KG1 (cell line): ENCODE measurements at places on chromosomes 4 and X.

GRCh38 chrX:130184168-130184567 is 12.4 kb downstream of the RAB33A start:
- DNase-seq: no peak

DNA sequence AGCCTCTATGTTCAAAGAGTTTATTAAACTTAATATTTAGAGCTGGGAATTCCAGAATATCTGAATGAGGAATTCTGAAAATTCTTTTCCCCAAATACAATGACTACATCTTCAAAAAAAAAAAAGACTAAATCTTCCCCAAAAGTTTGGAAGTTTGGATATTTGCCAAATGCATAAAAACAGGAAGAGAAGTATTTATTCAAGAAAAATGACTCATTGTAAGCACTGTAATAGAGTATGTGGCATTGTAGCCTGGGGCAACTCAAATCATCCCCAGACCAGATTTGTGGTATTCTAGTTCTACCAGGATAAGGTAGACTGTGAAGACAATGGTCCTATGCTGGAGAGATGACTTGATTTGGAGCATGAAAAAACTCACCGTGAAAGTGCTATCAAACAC is 78.5 kb upstream of the PDHA2 start:
- no peak for DNase-seq

GRCh38 chr4:55312489-55313101 is 33.4 kb upstream of the SRD5A3 start:
- DNase-seq: peak; percentile 8

DNA sequence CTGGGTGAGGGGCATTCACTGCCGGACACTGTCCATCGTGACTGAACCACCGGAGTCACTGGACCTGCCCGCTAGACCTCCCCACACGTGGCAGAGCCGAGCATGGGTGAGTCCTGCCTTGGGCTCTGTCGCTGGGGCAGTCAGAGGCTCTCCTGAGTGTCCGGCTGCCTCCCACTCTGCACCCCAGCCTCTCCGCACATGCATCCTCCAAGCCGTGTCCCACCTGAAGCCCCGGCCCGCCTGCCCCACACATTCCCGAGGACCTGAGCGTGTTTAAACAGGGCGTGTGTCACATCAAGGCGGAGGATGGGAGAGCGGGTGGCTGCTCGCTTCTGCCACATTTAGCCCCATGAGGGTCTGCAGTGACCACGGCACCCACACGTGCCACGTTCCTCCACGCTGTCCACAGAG is 4.7 kb downstream of the CPLX1 start:
- DNase-seq: no peak

- no peak for DNase-seq
Measured at GRCh38 chrX:152600853-152601633, 36.7 kb upstream of the GABRQ start.

DNA sequence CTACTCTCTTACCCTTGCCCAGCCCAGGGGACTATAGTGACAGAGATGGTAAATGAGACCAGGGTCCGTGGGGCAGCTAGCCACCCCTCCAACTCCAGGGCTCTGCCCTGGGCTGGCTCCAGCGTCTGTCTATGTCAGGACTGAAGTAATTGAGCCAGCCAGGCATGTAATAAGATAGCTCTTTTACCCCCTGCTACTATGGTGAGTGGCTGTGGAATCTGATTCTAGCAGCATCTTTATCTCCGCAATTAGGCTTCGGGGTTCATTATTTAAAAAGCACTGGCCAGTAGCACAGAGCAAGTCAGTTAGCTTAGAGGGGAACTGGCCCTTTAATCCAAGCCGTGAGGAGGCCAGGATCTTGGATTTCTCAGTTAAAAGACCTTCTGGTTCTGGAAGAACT is 123.3 kb upstream of the RAI2 start:
- no peak for DNase-seq

DNA sequence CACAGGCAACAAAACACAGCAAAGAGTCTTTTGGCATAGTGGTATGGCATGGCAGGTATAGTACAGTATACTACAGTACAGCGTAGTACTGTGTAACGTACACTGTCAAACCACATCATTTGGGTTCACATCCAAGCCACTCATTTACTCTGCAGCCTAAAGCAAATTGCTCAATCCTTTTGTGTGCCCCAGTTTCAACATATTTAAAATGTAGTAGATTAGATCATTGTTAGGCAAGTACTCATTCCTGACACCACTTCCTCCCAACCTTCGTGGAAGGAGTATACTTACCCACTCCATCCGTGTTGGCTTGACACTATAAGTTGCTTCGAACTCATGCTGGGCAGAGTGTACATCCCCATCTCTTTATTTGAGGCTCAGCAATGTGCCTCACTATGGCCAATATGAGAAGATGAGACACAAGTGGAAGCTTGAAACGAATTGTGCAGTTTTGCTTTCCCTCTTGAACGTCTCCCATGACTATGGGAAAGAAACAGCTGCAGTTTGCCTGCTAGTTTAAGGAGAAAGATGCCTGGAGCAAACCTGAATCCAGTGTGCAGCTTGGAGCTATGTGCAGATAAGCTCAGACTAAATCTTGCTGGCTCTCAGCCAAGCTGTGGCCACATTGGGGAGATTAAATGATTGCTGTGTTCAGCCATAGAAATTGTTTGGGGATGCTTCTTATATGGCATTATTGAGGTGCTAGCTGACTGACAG is 85.7 kb upstream of the TBL1X start:
- DNase-seq: no peak

DNA sequence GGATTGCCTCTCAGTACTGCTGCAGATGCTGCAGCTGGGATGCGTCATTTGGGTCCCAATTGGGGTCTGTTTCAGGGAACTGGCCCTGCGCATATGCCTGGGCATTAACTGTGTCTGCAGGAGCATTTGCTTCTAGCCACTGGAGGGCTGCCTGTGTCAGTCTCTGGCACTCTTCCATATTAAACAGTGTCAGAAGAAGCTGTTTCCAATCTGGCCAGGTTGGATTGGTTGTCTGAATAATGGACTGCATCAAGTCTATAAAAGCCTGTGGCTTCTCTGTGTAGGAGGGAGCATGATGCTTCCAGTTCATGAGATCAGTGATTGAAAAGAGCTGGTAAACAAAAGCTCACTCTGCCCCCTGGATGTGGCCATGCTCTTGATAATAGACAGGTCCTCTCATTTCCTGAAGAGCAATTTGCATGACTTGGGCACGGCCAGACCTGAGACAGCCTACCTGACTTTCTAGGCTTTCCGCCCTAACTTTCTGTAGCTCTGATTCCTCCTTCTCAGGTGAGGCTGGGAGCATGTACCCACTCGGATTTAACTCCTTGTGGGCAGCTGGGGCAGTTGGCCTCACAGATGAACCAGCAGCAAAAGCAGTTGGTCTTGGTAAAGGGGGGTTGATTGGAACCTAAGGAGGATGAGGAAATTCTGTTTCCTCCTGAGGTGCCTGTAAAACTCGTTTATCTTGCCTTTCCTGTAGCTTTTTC is 29.2 kb downstream of the SULT1E1 start:
- peak; percentile 73 for DNase-seq

GRCh38 chrX:72020204-72020603 is 109.6 kb downstream of the NHSL2 start:
- DNase-seq: no peak

- DNase-seq: no peak
Measured at GRCh38 chr4:5955856-5956255, 62.4 kb downstream of the C4orf50 start.

DNA sequence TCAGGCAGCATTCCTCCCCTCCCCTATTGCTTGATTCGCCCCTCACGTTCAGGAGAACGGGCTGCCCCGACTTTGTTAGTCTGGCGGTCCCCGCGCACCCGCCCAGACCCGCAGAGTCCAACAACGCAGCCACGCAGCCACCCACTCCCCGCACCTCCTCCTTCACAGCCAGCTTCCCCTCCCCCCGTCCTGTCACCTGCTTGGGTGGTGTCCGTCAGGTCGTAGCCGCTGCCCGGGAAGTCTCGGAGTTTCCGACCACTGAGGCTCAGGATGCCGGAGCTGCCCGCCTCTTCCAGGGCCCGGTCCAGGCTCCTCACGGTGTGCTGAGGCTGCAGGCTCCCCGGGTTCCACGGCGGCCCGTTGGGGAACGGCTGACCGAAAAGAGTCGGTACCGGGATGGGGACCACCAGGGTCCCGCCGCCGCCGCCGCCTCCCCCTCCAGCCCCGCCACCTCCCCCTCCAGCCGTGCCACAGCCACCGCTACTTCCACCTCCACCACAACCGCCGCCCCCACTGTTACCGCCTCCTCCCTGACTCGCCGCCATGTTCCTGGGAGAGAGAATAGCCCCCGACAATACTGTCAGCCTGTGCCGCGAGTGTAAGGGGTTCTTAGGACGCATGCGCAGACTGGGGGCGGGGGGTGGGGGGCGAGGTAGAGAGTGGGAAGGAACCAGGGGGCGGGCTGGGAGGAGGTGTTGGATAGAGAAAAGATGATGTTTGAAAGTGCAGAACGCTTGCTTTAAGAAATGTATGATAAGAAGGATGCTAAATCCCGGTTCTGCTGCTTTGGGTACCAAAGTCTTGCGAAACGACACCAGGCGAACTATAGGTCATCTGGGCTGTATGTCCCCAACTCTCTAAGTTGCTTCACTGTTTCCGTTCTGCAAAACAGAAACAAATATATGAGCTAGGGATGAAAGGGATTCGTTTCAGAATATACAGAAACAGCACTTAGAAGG is at the start of gene LRCH2:
Gene LRCH2, minus strand, starts transcription at position 600 of the 959 bp plus-strand sequence. Its CDS starts 55 bp downstream, at position 545.
- DNase-seq: no peak

GRCh38 chr4:94365304-94365703 is 22.7 kb upstream of the HPGDS start:
- DNase-seq: no peak

- DNase-seq: no peak
Measured at GRCh38 chr4:83894831-83895230, 358.9 kb downstream of the GPAT3 start.

- DNase-seq: peak; percentile 7
Measured at GRCh38 chrX:13750204-13750603, 15.7 kb downstream of the OFD1 start.
